ENCODE measurements at places on chromosomes 2 and 18. TPM values are rescaled to one million over a fixed set of nuclear protein-coding genes. Genes with fewer than 3 reads are reported as not detected.

GRCh38 chr2:8277921-8278571 lies 403.8 kb upstream of the ID2 start:
- no peaks in the 10 kb centered on the region for H3K27me3 ChIP-seq
- no peak overlapping the region for H3K27ac ChIP-seq
- H3K4me3 ChIP-seq = no peak overlapping the region
- no peak for DNase-seq
- no peaks in the 10 kb centered on the region for H3K36me3 ChIP-seq

GRCh38 chr2:127004893-127005600 lies 101.9 kb downstream of the BIN1 start:
- no peak overlapping the region for H3K27ac ChIP-seq
- no peak for DNase-seq
- no peaks in the 10 kb centered on the region for H3K27me3 ChIP-seq
- peaks cover 2% of the 10 kb centered on the region for H3K4me1 ChIP-seq

DNA sequence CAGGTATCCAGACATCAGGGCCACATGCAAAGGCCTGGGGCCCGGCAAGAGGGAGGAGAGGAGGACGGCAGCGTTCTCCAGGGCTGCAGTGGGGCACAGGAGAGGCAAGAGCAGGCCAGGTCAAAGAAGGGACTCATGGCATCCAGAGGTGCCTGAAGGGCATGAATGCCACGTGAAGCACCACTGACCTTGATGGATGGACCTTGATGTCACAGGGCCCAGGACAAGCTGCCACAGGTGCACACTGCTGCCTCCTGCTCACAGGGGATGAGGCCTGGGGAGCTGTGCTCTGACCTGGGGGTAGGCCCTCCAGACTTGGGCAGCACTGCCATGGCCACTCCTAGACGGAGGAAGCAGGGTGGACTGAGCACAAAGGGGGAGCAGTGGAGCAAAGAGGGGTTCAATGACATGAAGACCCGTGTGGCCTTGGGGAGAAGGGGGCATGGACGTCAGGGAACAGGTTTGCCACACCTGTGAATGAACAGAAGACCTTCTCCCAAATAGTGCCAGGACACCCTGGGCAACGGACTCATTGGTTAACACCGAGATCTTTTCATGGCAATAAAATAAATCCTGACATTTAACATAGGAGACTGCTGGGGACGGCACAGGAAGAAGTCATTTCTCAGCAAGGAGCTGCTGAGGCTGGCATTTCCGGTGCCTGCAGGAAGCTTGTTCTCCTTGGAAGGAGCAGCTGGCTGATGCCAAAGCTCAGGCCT lies 65.6 kb downstream of the EMX1 start:
- H3K4me3 ChIP-seq = no peak overlapping the region
- no peaks in the 10 kb centered on the region for H3K27me3 ChIP-seq
- H3K4me1 ChIP-seq = no peaks in the 10 kb centered on the region
- no peak overlapping the region for H3K27ac ChIP-seq

DNA sequence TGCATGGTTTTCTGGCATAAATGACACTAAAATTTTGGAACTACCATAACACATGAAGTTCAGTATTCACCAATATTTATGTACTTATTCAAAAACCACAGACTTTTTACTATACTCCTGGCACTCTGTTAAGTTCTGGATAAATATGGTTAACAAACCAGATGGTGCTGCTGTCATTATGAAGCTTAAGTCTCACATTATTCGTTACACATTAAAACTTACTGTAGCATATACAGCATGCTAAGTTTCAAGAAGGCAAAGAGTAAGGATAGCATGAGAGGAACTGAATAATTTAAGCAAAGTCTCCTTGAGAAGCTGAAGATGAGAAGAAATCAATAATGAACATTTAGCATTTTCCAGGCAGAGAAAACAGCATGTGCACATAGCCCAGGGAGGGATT lies 929.5 kb downstream of the NRXN1 start:
- DNase-seq = no peak
- no peaks in the 10 kb centered on the region for H3K36me3 ChIP-seq
- no peaks in the 10 kb centered on the region for H3K4me1 ChIP-seq
- no peak overlapping the region for H3K27ac ChIP-seq

GRCh38 chr2:39871291-39871761 lies 92.3 kb upstream of the THUMPD2 start:
- peak; percentile 53 for DNase-seq
- H3K27ac ChIP-seq = no peak overlapping the region
- H3K4me1 ChIP-seq = peaks cover 13% of the 10 kb centered on the region
- H3K4me3 ChIP-seq = no peak overlapping the region
- H3K27me3 ChIP-seq = no peaks in the 10 kb centered on the region
- H3K36me3 ChIP-seq = no peaks in the 10 kb centered on the region

DNA sequence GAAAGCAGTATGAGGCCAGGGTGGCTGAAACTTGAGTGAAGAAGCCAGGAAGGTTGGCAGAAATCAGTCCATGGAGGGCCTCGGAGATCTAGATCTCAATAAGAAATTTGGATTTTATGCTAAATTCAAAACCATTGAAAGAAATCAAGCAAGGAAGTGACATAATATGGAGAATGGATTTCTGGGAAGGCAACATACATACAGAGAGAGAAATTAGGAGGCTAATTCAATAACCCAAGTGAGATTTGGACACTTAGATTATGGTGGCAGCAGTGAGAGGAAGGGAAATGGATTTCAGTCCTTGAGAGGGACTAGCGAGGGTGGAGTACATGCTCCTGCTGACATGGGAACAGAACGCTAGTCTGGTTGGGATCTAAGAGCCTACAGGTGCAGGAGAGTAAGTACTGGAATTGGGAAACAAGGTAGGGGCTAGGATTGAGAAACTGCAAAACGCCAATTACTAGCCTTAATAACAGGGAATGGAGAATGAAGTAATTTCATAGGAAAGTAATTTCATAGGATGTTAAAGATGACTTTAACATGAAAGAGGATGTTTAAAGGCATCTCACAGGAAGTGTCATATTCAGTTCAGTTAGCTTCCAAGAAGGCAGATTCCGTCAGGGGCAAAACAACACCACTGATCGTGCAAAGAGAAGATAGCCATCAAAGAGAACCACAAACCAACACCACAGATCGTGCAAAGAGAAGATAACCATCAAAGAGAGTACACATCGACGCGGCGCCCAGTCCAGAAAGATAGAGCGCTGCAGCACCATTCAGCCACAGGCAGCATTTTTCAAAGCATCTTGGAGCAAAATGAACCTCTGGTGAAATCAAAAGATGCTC lies 27.2 kb downstream of the CDKL4 start:
- H3K36me3 ChIP-seq = no peaks in the 10 kb centered on the region
- no peaks in the 10 kb centered on the region for H3K4me1 ChIP-seq
- H3K4me3 ChIP-seq = no peak overlapping the region
- H3K27me3 ChIP-seq = no peaks in the 10 kb centered on the region

DNA sequence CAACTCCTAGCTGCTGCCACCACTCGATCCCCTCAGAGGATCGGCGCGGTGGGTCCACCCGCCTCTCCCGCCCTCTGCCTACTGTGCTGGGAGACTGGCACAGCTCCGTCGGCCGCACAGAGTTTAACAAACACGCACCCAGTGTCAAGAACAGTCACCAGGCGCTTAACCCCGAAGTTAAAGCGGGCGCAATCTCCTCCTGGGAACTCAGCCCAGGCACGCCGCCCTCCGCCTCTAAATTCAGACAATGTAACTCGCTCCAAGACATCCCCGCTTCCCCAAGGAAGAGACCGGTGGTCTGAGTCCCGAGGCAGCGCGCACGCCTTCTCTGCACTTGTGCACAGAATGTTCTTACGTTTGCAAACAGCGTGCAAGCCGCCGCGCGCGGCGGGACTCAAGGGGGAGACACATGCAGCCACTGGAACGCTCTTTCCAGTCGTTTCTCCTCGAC lies 533 bp downstream of the CXCR4 start:
- peaks cover 2% of the 10 kb centered on the region for H3K4me1 ChIP-seq
- no peaks in the 10 kb centered on the region for H3K36me3 ChIP-seq
- peaks cover 31% of the 10 kb centered on the region for H3K27me3 ChIP-seq
- peak overlapping the region; percentile 38 for H3K4me3 ChIP-seq
- peak; percentile 46 for DNase-seq

DNA sequence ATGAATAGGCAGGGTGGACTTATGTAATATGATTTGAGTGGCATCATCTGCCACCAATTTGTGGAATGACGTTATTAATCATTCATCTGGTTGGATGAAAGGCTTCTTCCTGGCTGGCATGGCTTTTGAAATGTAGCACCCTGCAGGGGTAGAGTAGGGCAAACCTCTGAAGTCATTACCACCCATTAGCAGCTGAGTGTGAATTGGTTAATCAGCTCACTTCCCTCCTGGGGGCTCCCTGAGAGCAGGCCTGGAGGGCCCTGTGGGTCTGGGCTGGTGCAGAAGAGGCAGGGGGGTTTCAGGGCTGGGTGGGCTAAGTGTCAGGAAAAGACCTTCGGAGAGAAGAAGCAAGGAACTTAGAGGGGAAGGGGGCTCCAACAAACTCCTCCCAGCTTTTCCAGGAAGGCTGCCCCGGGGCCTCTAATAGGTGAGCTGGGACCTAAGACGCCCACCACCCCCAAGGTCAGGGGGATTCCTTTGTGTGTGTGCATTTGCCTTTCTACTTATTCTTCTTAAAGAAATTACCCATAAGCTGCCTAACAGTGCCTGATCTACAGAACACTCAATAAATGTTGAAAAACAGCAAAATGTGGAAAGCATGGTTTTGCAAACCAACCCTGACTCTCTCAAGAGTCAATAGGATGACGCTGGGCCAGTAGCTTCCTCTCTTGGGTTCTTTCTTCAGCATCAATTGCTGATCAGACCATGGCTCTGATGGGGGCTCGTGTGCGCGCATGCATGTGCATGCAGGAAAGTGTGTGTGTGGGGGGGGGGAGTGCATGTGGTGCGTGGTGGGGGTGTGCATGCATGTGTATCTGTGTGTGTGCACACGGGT lies 49.7 kb upstream of the ZNF516 start:
- H3K4me3 ChIP-seq = no peak overlapping the region
- no peak for DNase-seq
- H3K27me3 ChIP-seq = peaks cover 2% of the 10 kb centered on the region
- H3K36me3 ChIP-seq = no peaks in the 10 kb centered on the region
- no peaks in the 10 kb centered on the region for H3K4me1 ChIP-seq

DNA sequence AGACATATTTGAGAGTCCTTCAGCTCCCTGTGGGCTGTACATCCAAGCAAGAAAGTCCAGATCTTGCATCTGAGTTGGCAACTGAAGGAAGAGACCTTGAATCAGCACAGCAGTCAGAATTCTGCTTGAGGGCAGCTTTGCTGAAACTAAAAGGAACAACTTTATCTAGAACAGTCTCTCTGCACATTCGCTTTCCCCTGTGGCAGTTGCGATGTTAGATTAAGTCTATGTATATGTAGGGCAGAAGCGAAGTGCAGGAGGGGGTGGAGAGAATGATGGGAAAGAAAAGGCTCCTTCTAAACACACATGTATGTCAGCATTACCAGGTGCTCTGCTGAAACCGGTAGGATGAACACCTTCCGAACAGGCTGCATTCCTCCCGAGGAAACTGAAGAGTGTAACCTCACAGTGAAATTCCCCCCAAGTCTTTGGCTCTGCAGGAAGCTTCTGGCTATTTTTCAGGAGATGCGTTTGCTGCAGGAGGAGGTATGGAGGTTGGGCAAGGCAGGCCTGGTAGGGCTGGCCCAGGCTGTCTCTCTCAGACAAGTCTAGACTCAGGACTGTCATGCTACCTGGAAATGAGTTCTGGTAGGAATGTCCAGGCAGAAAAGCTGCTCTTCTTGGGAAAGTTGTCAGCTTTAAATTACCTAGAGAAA lies 70.0 kb upstream of the ATL2 start:
- no peak for DNase-seq
- H3K4me1 ChIP-seq = no peaks in the 10 kb centered on the region
- H3K36me3 ChIP-seq = no peaks in the 10 kb centered on the region
- H3K27ac ChIP-seq = no peak overlapping the region

DNA sequence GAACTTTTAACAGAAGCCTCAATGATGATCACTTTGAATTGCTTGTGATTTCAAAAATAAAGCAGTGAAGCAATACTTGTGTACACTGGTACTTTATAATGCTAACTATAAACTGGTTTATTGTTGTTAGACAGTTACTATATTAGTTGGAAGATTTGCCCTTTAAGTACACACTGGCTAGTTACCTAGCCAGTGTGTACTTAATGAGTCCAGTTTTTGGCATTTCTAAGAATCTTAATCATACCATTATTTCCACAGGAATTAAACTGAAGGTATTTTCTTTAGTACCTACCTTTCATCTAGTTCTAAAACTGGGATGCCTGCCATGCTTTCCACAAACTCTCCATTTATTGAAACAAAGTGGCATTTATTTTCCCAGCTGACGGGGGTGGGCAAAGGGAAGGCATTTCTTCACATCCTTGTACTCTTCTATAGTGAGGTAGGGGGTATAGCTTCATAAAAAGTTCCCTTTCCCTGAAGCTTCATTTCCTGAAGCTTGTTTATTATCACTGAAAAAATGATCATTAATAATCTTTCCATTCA lies 49.9 kb downstream of the UGP2 start:
- H3K36me3 ChIP-seq = peaks cover 2% of the 10 kb centered on the region
- DNase-seq = no peak
- no peaks in the 10 kb centered on the region for H3K4me1 ChIP-seq
- no peak overlapping the region for H3K4me3 ChIP-seq
- H3K27ac ChIP-seq = no peak overlapping the region

Gene POTEJ
- total RNA-seq = not detected

Gene EVX2
- not detected for total RNA-seq

Gene ARHGAP15
- not detected for total RNA-seq

Gene RGPD3
- 0.17 TPM for total RNA-seq

Data from fibroblast of lung (primary cell).